Stimulated activated CD4-positive, alpha-beta T cell treated with anti-CD3 and anti-CD28 coated beads, Interleukin-15, amount 100 ng/mL, for 1 hour (primary cell): ENCODE measurements at places on chromosomes 13 and 19.

DNA sequence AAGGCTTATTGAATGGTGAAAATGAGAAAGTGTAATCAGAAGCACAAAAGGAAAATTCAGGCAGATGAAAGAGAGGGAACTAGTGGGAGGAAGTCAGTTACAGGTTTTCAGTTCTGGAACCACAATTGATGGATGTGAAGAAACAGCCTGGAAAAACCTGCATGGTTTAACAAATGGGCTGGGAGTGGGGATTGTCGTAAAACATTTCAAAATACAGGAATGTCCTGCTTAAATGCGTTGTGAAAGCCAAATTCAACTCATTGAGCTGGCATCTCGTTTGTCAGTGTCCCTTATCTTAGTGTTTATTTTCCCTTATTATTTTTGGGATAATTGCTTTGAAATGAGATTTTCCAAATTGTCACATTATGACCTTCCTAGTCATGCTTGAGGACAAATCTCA lies 106.5 kb upstream of the RFC3 start:
- DNase-seq: no peak

DNA sequence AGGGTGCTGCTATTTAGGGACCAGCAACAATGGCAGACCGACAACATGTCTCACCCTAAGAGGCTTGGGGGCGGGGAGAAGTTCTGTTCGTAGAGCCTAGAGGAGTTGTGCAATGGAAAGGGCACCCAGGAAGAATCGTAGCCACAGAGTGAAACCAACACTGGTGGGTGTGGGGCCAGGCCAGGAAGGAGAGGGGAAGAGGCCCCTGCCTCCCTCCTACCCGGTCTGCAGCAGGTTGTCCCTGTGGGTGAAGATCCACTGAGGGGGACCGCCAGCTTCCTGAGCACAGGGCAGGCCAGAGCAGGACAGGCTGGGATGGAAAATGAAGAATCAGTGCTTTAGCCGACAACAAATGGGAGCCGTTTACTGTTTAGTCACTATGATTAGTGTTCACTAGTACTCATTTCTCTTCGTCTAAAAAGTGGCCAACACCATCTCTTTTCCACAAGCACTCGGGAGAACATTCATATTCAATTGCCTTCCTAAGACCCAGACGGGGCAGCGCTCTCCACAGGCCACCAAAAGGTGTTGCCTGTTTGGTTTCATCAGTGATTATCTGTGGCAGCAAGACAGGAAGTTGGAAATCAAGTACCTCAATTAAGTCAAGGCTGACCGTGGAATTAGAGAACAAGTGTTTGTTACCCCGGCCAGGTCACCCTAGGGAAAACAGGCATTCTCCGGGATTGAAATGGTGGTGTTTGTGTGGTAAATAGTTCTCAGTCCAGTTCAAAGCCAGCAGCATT lies 1.1 kb upstream of the ATP11A start:
- peak; percentile 15 for DNase-seq

GRCh38 chr13:77696879-77697216 lies 639 bp upstream of the SLAIN1 start:
- no peak for DNase-seq

DNA sequence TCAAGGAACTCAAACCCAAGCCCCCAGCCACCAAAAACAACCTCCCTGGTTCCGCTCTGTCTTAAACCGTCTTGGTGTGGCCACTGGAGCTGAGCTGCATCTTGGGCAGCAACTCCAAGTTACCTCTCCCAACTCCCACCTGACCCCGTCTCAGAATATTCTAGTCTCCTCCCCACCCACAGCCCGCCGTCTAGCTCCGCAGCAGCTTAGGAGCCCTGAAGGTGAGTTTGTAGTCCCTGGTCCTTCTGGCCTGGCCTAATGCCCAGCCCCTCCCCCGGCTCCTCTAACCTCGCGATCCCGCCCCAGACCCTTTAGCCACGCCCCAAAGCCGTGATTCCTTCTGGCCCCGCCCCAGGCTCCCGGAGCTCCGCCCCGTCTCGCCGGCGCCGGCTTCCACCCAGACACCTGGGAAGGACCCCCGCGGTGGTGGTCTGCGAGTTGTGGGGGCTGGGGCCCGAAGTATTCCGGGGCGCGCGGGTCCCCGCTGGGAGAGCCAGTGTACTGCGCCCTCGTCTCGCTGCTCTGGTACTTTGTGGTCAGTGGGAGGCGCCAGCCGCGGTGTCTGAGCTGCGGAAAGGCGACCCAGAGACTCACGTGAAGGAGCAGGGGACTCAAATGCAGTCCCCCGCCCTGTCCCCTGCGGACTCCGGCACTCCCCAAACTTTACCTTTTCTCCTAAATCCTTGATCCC lies 2.5 kb upstream of the LHB start:
- DNase-seq: peak; percentile 55

DNA sequence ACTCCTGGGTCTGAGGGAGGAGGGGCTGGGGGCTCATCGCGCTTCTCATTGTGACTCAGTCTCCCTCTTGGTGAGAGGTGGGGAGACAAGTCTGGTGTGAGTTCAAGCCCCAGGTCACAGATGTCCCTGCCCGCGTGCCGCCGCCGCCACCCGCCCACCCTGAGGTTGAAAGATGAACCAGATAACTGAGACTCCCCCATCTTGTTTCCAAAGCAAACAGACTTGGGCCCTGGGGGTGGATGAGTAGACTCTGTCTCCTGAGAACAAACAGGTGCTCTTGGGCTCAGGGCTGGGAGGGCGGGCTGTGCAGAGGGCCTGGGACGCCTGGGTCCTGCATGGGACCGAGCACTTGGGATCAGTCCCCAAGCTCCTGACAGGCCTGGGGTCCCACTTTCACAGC lies 567 bp downstream of the SBK2 start:
- no peak for DNase-seq

GRCh38 chr13:51361106-51361505 lies 21.6 kb downstream of the SERPINE3 start:
- no peak for DNase-seq

- DNase-seq: no peak
Observed at GRCh38 chr13:51801631-51802099, 2.3 kb downstream of the DHRS12 start.

DNA sequence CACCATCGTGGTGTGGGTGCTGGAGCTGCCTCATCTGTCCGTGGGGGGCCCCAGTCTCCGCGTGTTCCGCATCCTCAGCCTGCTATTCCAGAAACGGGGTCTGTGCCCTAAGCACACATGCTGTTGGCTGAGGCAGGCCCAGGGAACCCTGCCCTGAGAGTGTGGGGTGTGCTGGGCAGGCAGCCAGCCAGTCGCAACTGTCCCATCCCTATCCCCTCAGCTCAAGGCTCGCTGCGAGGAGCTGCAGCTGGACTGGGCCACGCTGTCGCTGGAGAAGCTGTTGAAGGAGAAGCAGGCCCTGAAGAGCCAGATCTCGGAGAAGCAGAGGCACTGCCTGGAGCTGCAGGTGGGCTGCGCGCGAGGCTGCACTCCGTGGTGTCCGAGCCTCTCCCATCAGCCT lies 21.9 kb downstream of the PLEKHJ1 start:
- DNase-seq: no peak

DNA sequence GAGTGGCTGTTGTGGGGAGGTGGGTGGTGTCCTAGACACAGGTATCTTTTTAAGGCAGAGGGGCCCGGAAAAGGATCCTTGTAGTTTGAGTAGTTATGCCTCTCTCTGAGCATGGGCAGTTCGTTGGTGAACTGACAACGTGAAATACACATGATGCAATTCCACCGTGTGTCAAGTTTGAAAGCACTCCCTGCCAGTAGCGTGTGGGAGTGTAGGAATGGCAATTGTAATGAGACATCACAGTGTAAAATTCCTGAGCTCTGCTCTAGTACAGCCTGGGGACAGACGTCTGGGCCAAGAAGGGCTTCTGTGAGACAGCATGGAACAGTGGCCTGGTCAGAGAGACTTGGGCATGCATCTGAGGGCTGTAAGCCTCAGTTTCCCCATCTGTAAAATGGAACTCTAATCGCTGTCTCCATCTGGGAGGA lies 10.4 kb upstream of the ASF1B start:
- no peak for DNase-seq

- no peak for DNase-seq
Observed at GRCh38 chr13:46405457-46405856, 18.4 kb upstream of the RUBCNL start.

GRCh38 chr13:60494296-60494695 lies 97.3 kb downstream of the TDRD3 start:
- no peak for DNase-seq

GRCh38 chr19:32164384-32164992 lies 180.9 kb upstream of the ZNF507 start:
- no peak for DNase-seq

DNA sequence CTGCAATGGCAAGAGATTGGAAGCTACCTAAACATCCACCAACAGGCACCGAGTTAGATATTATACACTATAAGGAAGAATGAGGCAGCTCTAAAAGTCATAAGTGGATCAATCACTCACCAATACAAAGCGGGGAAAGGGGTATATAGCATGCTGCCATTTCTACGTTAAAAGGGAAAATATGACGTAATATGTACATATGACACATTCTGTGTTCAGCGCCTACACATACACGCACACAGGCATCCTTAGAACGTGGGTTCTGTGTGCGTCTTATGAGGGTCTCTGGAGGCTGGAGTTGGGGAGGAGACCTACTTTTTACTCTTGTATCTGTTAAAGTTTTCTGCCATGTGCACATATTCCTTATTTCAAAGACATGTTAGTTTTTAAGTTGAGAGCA lies 5.9 kb downstream of the IL17D start:
- DNase-seq: no peak
